ENCODE measurements at places on chromosomes 4 and X. TPM values are rescaled to one million over a fixed set of nuclear protein-coding genes. Genes with fewer than 3 reads are reported as not detected.
A peak's percentile ranks its signal among the peaks of the same experiment; 100 is the strongest.

GRCh38 chr4:3452376-3452775, 10.6 kb downstream of the HGFAC start:
- no peak for DNase-seq

GRCh38 chrX:21865436-21865835, 9.6 kb downstream of the YY2 start:
- DNase-seq: no peak

DNA sequence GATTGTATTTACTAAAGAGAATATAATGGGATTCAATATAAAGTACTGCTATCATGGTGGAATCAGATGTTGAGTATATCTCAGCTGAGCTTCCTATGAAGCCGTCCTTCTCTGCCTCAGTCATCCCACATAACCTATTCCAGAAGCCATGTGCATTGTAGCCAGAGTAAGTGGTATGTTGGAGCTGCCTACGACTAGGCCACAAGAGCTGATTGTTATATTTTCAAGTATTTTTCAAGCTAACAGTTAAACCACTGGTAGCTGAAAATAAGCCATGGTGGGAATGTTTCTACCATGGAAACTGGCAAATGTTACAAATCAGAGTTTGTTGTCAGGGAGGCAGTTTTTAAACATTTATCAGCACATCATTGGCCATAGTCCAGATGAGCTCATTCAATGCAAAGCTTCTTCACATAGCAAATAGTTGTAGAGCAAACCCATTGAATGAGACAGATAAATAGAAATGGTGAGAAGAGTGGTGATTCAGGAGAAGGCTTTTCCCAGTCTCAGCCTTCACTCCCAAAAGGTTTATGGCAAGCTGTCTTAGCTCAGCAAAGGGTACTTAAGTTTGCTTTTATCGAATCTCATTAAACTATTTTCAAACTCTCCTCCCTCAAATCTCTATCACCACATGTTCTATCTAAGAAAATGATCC, 436.4 kb downstream of the PCDH19 start:
- no peak for DNase-seq

GRCh38 chrX:110755611-110756010, 40.0 kb downstream of the CHRDL1 start:
- no peak for DNase-seq

GRCh38 chrX:349196-349595, 30.6 kb upstream of the GTPBP6 start:
- DNase-seq: no peak

GRCh38 chr4:17468619-17469221, 43.2 kb downstream of the QDPR start:
- no peak for DNase-seq

GRCh38 chr4:37780444-37781130, 45.9 kb upstream of the PGM2 start:
- DNase-seq: no peak

DNA sequence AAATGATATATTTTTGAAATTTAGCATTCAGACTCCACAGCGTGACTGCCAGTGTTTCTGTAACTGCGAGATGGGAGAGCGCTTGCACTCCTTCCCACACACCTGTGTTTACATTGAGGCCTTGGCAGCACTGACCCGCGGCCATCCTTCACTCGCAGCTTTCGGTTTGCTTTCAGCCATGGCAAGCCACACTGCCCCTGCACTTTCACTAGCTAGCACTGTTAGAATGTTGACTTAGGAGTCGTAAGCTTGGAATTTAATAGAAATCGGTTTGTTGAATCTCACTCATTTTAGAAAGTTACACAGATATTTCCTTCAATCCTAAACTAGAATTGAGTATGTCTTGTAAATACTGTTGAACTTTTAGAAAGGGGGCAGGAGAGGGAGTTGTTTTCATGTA, 136.2 kb downstream of the CFAP299 start:
- no peak for DNase-seq

DNA sequence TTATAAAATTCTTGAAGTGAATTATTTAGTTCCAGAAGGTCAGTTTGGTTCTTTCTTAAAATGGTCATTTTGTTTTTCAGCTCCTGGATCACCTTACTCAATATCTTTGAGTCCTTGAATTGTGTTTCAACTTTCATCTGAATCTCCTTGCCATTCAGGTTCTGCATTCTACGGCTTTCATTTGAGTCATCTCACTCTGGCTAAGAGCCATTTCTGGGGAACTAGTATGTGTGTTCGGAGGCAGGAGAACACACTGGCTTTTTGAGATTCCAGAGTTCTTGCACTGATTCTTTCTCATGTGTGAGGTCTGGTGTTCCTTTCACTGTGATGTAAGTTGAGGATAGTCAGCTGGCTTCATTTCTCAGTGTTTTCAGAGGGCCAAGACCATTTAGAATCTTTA, 708.4 kb upstream of the FRG1 start:
- no peak for DNase-seq

DNA sequence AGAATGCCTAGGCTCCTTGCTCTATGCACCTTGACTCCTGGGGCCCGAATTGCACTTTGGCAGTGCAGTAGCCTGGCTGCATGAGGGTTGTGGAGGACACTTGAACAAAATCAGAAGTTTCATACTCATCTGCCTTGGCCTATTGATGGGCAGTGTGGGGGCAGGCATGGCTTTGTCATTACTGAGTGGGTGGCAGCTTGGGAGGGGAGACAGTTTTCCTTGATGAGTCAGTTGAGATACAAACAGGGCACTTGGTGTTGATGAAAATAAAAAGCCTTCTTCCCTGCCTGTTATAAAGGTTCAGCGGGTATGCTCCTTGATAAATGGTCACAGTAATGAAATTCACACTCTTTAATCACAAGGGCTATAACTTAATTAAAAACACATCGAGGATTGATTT, 126.8 kb upstream of the MAMLD1 start:
- DNase-seq: peak; percentile 37

GRCh38 chr4:57329279-57329678, 219.1 kb upstream of the IGFBP7 start:
- no peak for DNase-seq

DNA sequence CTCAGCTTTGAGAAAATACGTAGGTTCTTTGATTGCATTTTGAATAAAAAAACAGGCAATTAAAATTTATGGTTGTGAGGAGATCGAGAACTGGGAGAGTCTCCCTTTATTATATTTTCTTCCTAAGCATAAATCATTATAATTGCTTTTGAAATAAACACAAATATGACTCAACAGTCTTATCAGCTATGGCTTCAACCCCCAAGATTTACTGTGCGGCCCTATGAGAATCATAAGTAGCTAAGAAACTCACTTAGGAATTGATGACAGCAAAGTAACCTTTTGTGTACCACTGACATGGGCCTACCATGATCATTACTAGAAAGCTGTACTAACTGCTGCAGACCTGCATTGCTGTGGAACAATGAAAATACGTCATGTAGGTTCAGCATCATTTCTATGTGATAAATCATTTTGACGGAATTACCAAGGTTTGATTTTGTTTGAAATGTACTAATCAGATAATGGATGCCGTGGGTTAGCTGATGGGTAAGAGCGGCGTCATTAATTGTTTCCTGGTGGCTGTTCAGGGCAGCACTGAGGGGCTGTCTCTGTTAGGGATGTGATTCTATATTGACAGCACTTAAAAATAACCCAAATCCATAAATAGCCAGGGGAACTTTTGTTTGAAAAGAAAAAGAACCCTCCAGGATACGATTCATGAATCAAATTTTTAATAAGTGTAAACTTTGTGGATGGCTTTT, 51.5 kb upstream of the GPRIN3 start:
- DNase-seq: no peak

DNA sequence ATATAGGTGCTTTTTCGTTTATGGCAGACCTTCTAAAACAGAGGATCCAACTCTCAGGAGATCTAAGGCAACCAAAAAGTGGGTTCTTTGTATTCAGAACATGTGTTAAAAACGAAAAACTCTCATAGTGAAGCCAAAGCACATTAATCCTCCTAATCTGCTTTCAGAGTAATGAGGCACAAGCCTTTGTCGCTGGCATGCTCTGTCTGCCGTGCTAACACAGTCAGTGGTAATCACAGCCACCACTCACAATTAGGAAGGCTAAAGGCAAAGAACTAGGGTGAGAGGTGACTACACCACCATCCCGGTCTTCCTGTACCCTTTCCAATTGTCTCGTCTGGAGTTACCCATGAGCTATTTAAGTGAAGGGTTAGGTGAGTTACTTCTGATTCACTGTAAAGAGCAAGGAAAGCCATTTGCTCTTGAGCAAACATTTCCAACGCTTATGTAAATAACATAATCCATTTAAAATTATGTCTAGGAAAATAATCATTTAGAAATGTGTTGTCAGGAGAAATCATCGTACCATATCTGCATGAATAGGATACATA, 40.7 kb downstream of the NPY2R start:
- DNase-seq: no peak

FAM9B gene
- total RNA-seq: not detected

CFAP299 gene
- total RNA-seq: not detected

CXorf66 gene
- total RNA-seq: not detected

CTAG2 gene
- total RNA-seq: not detected

All from vagina (tissue), 2 donors.